Neural cell (in vitro differentiated cells): ENCODE measurements at places on chromosomes 1 and 21. TPM values are rescaled to one million over a fixed set of nuclear protein-coding genes. Genes with fewer than 3 reads are reported as not detected.

The VCAM1 gene
- polyA plus RNA-seq: 3.2 and 5.2 TPM in 2 replicates

The ANKRD34A gene
- polyA plus RNA-seq: 0.16 and 1.7 TPM in 2 replicates

The SCCPDH gene
- 94.2 and 98.5 TPM in 2 replicates for polyA plus RNA-seq

The FOXO6 gene
- polyA plus RNA-seq: 0.59 and 3.2 TPM in 2 replicates

The RGS8 gene
- 2.9 and 8.3 TPM in 2 replicates for polyA plus RNA-seq

The NUF2 gene
- polyA plus RNA-seq: 2.2 and 2.8 TPM in 2 replicates

The NR0B2 gene
- polyA plus RNA-seq: not detected in 2 replicates

The BRDT gene
- not detected in 2 replicates for polyA plus RNA-seq

The KCNJ9 gene
- 8.0 and 9.8 TPM in 2 replicates for polyA plus RNA-seq

The KRTAP21-2 gene
- polyA plus RNA-seq: not detected in 2 replicates

The GBP3 gene
- polyA plus RNA-seq: not detected in 2 replicates

The SH3BGR gene
- polyA plus RNA-seq: 5.5 and 13.8 TPM in 2 replicates

The ECM1 gene
- polyA plus RNA-seq: 2.3 and 4.2 TPM in 2 replicates

The RAB3B gene
- 15.0 and 17.8 TPM in 2 replicates for polyA plus RNA-seq

The MNDA gene
- polyA plus RNA-seq: not detected in 2 replicates

The ANGPTL1 gene
- polyA plus RNA-seq: not detected in 2 replicates
